Tibial nerve (tissue), 4 donors: ENCODE measurements at places on chromosomes 5 and 9.

- no peak for DNase-seq
These were observed 80.3 kb downstream of the ENC1 start for GRCh38 chr5:74560245-74560644.

GRCh38 chr9:132955768-132956167, 11.4 kb upstream of the TSC1 start:
- DNase-seq = no peak

GRCh38 chr9:79490657-79491248, 81.0 kb upstream of the TLE4 start:
- no peak for DNase-seq

DNA sequence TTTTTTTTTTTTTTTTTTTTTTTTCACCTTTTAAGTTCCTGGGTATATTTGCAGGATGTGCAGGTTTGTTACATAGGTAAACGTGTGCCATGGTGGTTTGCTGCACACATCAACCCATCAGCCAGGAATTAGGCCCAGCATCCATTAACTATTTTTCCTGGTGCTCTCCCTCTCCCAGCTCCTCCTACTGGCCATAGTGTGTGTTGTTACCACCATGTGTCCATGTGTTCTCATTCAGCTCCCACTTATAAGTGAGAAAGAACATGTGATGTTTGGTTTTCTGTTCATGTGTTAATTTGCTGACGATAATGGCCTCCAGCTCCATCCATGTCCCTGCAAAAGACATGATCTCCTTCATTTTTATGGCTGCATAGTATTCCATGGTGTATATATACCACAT, 350.5 kb downstream of the MAN2A1 start:
- no peak for DNase-seq
